ENCODE measurements at places on chromosomes 1 and 21.

DNA sequence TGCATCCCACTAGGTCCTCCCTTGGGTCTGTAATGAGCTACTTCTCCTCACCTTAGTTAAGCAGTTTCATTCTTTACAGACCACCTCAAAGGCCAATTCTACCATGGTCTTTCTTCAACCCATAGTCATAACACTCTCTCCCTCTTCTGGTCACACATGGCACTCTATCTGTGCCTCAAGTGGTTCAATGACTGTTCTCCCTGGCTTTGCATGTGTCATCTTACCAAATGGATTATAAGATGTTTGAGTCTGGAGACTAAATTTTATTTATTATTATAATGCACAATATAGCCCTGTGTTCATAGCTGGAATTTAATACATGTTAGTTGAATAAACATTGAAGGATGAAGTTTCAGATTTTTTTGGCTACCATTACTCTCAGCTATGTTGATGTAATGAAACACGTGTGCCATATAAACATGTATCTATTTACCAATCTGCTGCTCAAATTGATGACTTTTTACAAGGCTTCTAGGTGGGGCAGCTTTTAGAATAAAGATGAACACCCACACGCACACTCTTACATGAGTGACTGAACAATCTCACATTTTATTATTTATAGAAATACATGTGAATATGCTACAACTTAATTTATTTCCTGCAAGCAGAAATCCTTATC is 102.1 kb downstream of the RUNX1 start:
- no peak for DNase-seq

DNA sequence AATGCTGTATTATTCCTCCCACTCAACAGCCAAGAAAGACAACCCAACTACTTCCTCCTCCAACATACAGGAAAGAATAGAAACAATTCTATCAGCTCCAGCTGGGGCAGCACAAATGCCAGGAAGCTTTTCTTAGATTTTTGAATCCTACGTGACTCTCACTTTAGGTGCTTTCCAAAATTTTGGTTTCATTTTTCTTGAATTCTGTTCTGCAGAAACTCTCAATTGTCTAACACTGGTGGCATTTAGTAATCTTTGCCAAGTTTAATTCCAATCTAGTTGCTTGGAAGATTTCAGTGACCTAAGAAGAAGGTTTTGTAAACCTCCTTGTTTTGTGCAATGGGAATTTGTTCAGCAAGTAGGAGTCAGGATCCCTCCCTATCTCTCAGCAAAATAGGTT is 37.1 kb upstream of the DOCK7 start:
- no peak for DNase-seq

DNA sequence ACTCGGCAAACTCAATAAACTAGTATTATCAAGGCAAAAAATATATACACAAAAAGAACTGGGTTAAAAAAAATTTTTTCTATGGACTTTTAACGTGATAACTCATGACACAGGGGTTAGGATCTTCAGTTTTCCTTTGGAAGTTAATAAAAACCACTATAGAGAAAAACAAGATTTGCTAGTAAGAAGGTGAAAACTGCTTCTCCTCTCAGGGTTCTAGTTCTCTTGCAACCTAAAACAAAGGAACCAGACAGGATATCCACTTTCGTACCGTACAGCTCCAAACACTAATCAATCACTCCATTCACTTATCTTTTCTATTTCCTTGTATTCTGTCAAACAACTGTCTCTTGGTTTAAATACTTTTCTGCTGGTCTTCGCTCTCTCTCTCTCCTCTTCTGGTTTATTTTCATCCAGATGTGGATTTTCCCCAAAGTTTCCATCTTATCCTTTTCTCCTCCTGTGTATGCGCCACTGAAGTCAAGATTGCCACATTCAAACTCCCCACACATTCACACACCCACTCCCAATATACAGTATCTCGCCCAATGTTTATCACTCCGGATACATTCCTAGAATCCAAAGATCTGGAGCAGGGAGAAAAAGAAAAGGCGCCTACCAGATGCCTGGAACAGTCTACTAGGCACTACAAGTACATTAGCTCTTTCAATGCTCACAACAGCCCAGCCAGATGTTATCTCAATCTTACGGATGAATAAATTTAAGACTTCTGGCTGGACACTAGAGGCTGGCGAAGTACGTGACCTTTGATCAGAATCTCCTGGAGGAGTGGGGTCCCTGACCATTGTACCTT is 775 bp upstream of the PRPF38B start:
- DNase-seq = no peak

GRCh38 chr1:198775606-198776005 is 136.8 kb downstream of the PTPRC start:
- DNase-seq = peak; percentile 57

Measured in Daoy (cell line).